ENCODE measurements at places on chromosomes 2 and 18.

DNA sequence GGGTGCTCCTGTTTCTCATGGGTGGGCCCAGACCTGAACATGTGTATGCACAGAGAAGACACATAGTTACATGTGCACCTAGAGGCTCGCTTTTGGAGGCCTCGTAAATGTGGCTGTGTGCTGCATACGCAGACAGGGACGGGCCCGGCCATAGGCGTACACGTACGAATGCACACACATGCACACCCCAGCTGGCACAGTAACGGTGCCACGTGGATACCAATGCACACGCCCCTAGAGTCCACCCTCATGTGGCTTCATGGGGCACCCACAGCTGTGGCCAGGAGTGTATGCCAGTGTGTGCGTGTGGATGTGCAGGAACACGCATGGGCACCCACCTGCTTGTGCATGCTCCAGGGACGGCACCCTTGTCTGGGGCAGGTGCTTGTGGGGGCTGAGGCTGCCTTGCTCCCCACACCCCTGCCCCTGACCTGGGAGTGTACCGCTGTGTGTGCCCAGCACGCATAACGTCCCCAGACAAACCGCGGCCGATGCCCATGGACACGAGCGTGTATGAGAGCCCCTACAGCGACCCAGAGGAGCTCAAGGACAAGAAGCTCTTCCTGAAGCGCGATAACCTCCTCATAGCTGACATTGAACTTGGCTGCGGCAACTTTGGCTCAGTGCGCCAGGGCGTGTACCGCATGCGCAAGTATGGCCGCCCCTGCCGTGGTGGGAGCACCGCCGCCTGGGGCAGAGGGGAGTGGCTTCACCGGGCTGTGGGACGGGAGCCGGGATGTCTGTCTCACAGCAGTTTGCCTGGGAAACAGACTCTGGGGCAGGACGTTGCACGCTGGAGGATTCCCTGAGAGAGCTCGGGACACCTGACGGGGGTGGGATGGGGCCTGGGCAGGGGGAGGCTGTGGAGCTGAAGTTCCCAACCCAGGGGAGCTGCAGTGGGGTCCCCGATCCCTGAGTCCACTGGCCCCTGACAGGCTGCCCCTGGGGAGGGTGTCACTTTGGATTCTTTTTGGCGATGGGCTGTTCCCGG lies 21.0 kb downstream of the ZAP70 start:
- no peak for DNase-seq

- DNase-seq: no peak
Measured at GRCh38 chr2:29691391-29691950, 229.9 kb downstream of the ALK start.

DNA sequence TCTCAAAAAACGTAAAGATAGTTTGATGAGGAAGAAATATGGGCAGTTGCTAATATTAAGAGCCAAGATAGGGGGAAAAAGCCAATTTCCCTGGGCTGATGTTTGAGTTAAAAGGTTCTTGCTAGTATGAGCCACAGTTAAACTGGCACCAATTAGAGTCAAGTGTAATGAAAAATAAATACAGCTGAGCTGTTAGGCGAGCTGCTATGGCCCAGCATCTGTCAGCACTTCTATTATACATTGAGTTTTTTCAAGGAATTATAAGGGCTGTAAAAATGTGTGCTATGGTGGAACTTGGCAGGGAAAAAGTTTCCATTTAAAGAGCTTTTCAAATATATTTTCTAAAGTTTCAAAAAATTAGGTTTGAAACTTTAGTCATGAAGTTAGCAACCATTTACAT lies 279.6 kb downstream of the CYRIA start:
- no peak for DNase-seq

GRCh38 chr2:185979546-185980071 lies 241.0 kb downstream of the FSIP2 start:
- no peak for DNase-seq

- DNase-seq: no peak
Measured at GRCh38 chr2:121965661-121966060, 210.2 kb downstream of the TSN start.

GRCh38 chr2:33133454-33133952 lies 186.8 kb downstream of the LTBP1 start:
- peak; percentile 7 for DNase-seq

DNA sequence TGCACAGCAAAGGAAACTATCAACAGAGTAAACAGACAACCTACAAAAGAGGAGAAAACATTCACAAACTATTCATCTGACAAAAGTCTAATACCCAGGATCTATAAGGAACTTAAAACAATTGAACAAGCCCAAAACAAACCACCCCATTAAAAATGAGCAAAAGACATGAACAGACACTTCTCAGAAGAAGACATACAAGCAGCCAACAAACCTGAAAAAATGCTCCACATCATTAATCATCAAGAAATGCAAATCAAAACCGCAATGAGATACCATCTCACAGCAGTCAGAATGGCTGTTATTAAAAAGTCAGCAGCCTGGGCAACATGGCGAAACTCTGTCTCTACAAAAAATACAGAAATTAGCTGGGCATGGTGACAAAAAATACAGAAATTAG lies 110.2 kb upstream of the LDLRAD4 start:
- no peak for DNase-seq

DNA sequence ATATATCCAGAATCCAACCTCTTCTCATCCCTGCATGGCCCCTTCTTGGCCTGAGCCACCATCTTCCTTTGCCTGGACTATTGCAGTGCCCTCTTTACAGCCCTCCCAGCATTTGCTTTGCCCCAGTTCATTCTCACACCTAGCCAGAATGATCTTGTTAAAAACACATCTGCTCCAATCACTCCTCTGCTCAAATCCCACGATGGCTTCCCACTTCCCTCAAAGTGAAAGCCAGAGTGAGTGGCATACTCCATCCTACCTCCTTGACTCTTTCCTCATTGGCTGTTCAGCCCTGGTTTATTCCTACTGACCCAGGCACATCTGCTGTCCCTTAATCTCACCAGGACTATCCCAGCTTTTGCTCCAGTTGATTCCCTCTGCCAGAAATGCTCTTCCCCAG lies 14.7 kb downstream of the SULT6B1 start:
- DNase-seq: no peak
